ENCODE measurements at places on chromosomes 11 and 22. TPM values are rescaled to one million over a fixed set of nuclear protein-coding genes. Genes with fewer than 3 reads are reported as not detected.

Gene BRSK2
- 1.7 TPM for total RNA-seq

- no peak for DNase-seq
Observed at GRCh38 chr11:65219930-65220213, 38.1 kb downstream of the CAPN1 start.

DNA sequence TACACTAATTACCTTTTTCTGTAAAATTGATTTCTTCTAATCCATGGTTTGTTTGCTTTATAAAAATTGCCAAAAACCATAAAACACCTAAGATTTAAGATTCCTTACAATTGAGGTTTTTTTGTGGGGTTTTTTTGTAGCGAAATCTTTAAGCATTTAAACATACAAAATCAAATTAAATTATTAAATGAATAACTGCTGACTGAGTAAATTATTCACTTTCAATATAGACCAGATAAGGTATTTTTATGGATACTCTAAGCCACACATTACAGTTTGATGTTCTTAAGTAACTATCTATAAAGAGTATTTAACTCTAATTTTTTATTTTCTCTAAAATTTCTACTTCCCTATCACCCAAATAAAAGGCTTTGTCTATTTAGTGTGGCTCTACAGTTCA, 55.5 kb downstream of the PIK3C2A start:
- DNase-seq = no peak

Gene MYH9
- total RNA-seq = 810 TPM

DNA sequence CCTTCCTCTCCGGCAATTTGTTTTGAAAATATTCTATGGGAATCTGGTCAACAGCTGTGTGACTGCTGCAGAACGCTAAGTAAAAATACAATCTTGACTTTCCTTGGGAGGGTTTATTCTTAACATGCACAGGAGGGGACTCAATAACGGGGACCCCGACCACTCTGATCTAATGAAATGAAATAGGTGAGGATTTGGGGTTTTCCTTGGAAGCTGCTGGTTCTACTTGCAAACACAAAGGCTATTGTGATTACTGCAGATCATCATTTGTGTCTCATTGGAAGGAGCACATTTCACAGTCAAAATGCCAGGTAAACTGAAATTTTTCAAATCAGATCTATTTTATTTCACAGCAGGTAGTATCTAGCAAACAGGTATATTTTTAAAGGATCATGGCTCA, 366.1 kb downstream of the SHANK2 start:
- no peak for DNase-seq

GRCh38 chr11:117759305-117759704, 37.7 kb downstream of the DSCAML1 start:
- no peak for DNase-seq

Gene OR52H1
- 0.73 TPM for total RNA-seq

GRCh38 chr22:38303974-38304373, 13.3 kb downstream of the CSNK1E start:
- no peak for DNase-seq

Gene C11orf86
- not detected for total RNA-seq

DNA sequence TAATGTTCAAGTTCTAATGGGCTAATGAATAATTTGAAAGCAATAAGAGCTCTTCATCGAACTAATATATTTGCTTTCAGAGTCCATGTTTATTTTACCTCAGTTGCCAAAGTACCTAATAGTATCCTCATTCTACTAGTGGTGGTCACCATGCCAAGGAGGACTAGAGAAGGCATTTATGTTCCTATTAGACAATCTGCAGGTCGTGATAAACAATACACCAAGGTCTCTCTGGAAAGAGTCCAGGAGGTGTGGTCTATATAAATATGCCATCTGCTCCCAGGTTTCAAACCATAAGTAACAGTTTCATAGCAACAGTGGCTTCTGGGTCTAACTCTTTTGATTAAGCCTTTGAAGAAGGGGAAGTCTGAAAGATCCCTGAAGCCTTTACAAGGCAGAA, 42.9 kb downstream of the ARFGAP3 start:
- no peak for DNase-seq

Measured in ureter (tissue), 1 donor.